ENCODE measurements at places on chromosomes 7 and 10. TPM values are rescaled to one million over a fixed set of nuclear protein-coding genes. Genes with fewer than 3 reads are reported as not detected.
A peak's percentile ranks its signal among the peaks of the same experiment; 100 is the strongest.

- no peaks in the 10 kb centered on the region for H3K4me1 ChIP-seq
- H3K27ac ChIP-seq = no peak overlapping the region
- H3K27me3 ChIP-seq = no peaks in the 10 kb centered on the region
- no peaks in the 10 kb centered on the region for H3K36me3 ChIP-seq
Measured at GRCh38 chr10:1550616-1551015, 186.7 kb downstream of the ADARB2 start.

DNA sequence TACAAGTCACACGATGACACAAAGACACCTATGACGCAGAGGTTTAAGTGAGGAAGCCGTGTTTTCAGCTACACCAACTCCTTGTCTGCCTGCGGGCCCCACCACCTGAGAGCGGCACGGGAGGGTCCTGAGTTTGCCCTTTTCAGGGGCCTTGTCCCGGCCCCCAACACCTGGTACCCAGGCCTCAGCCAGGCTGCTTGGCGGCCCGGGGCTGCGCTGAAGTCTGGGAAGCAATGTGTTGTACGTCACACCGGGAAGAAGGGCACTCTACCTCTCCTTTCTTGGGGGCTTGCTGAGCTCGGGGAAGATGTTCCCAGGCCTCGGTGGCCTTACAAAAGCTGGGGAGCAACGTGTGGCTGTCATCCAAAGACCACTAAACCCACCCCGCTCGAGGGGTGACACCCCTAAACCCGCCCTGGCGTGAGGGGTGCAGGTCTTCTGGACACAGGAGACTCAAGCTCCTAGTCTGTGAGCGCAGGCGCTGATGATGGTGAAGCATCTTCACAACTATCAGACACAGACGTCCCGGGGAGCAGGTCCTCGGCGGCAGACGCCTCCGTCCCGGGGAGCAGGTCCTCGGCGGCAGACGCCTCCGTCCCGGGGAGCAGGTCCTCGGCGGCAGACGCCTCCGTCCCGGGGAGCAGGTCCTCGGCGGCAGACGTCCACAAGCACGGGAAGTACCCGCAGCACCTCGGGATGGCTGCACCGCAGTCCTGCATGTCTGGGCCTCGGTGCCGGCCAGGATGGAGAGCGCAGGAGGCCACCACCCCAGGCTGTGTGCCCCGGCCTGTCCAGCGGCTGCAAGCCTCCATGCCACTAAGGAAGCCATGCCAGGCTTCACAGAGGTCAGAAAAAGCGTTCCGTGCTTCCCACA is 15.4 kb downstream of the CFAP46 start:
- no peak for DNase-seq
- H3K36me3 ChIP-seq = no peaks in the 10 kb centered on the region
- no peak overlapping the region for H3K27ac ChIP-seq
- H3K4me1 ChIP-seq = no peaks in the 10 kb centered on the region
- H3K4me3 ChIP-seq = no peak overlapping the region

Gene CPA5
- total RNA-seq = not detected

GRCh38 chr10:113916053-113916452 is 61.6 kb downstream of the NHLRC2 start:
- H3K36me3 ChIP-seq = peaks cover 17% of the 10 kb centered on the region
- H3K27me3 ChIP-seq = no peaks in the 10 kb centered on the region
- no peak overlapping the region for H3K4me3 ChIP-seq
- no peaks in the 10 kb centered on the region for H3K4me1 ChIP-seq

GRCh38 chr10:104002911-104003310 is 36.0 kb downstream of the SLK start:
- no peak overlapping the region for H3K27ac ChIP-seq
- peaks cover 11% of the 10 kb centered on the region for H3K36me3 ChIP-seq
- DNase-seq = no peak
- no peaks in the 10 kb centered on the region for H3K27me3 ChIP-seq
- H3K4me1 ChIP-seq = no peaks in the 10 kb centered on the region

GRCh38 chr7:50962962-50963374 is 180.3 kb upstream of the GRB10 start:
- H3K27me3 ChIP-seq = no peaks in the 10 kb centered on the region
- H3K36me3 ChIP-seq = peaks cover 7% of the 10 kb centered on the region
- H3K4me1 ChIP-seq = peaks cover 11% of the 10 kb centered on the region
- no peak overlapping the region for H3K4me3 ChIP-seq

GRCh38 chr7:70856901-70857630 is 274.9 kb upstream of the GALNT17 start:
- no peaks in the 10 kb centered on the region for H3K27me3 ChIP-seq
- H3K4me1 ChIP-seq = no peaks in the 10 kb centered on the region
- H3K4me3 ChIP-seq = no peak overlapping the region
- no peaks in the 10 kb centered on the region for H3K36me3 ChIP-seq
- no peak overlapping the region for H3K27ac ChIP-seq

DNA sequence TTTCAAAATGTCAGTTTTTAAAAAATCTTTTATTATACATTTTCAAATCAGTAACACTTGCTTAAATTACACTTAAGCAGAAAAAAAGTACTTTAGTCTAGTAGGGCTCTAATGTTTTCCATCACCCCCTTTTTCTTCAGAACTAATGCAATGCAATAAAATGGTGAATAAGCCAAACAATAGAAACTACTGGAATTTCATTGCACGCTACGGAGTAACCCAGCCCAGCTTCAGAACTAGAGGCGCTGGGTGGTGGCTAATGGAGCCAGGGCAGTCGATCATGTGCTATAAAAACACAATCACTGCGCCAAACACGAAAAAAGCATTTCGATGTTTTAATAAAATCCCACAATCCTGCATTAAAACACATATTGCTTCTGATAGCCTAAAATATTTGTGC is 59.9 kb upstream of the ODAD2 start:
- no peaks in the 10 kb centered on the region for H3K27me3 ChIP-seq
- no peaks in the 10 kb centered on the region for H3K4me1 ChIP-seq
- peaks cover 6% of the 10 kb centered on the region for H3K36me3 ChIP-seq
- no peak for DNase-seq
- no peak overlapping the region for H3K27ac ChIP-seq

Gene TMEM176B
- total RNA-seq = 2.2 TPM

DNA sequence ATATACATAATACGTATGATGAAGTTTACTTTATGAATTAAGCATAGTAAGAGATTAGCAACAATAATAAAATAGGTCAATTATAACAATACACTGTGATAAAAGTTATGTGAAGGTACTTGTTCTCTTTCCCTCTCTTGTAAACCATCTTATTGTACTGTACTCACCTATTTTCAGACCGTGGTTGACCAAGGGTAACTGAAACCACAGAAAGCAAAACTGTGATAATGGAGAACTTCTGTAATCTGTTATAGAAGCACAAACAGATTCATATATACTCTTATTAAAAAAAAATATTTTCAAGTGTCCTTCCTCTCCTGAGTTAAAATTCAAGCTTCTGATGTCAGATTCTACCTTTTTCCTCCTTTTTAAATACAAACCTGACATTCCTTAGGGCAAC is 1247.8 kb upstream of the SORCS1 start:
- no peak for DNase-seq
- peaks cover 2% of the 10 kb centered on the region for H3K27me3 ChIP-seq
- H3K27ac ChIP-seq = no peak overlapping the region
- H3K36me3 ChIP-seq = no peaks in the 10 kb centered on the region
- no peak overlapping the region for H3K4me3 ChIP-seq

GRCh38 chr10:122348935-122349361 is 25.6 kb upstream of the PLEKHA1 start:
- peak overlapping the region; percentile 69 for H3K27ac ChIP-seq
- no peak overlapping the region for H3K4me3 ChIP-seq
- H3K27me3 ChIP-seq = no peaks in the 10 kb centered on the region
- peaks cover 8% of the 10 kb centered on the region for H3K36me3 ChIP-seq

- no peak overlapping the region for H3K27ac ChIP-seq
- H3K4me1 ChIP-seq = no peaks in the 10 kb centered on the region
- H3K4me3 ChIP-seq = no peak overlapping the region
- no peaks in the 10 kb centered on the region for H3K27me3 ChIP-seq
- DNase-seq = no peak
Measured at GRCh38 chr10:80196270-80196949, 8.9 kb downstream of the ANXA11 start.

- H3K27me3 ChIP-seq = no peaks in the 10 kb centered on the region
- peaks cover 12% of the 10 kb centered on the region for H3K4me1 ChIP-seq
- peaks cover 9% of the 10 kb centered on the region for H3K36me3 ChIP-seq
- H3K4me3 ChIP-seq = no peak overlapping the region
- peak; percentile 20 for DNase-seq
- no peak overlapping the region for H3K27ac ChIP-seq
Measured at GRCh38 chr10:63166742-63167258, 33.7 kb downstream of the NRBF2 start.

Gene TMEM229A
- total RNA-seq = 10.9 TPM

Gene RAB19
- total RNA-seq = not detected

Gene OPN4
- total RNA-seq = not detected

Gene CLCN1
- total RNA-seq = 0.09 TPM

Gene ZNF12
- total RNA-seq = 24.6 TPM

Gene CADPS2
- 3.7 TPM for total RNA-seq

Gene ZNF488
- 3.2 TPM for total RNA-seq

- peaks cover 3% of the 10 kb centered on the region for H3K36me3 ChIP-seq
- H3K4me3 ChIP-seq = no peak overlapping the region
- H3K27ac ChIP-seq = no peak overlapping the region
- H3K4me1 ChIP-seq = peaks cover 34% of the 10 kb centered on the region
- H3K27me3 ChIP-seq = no peaks in the 10 kb centered on the region
Measured at GRCh38 chr10:13920465-13920864, 333.7 kb downstream of the PRPF18 start.

DNA sequence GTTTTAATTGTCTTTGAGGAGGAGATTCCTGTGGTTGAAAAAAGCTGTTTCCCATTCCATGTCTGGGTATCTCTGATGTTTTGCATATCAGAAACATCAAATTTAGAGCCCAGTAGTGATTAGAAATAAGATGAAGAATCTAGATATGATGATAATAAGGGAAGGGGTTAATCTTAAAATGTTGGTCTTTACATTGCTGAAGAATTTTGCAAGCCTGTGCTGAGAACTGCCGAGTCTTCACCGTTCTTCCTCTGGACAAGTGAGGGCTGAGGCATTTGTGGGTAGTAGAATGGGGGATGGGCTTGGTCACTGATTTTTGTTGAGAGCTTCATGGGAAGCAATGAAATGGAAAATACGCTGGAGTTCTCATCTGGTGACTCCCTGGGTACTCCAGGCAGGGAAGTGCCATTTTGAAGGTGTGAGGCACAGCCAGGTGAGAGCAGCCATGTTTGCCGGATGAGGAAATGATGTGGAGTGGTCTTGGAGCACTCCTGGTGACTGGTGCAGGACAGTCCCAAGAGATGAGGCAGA is 10.2 kb downstream of the TCF7L2 start:
- peaks cover 12% of the 10 kb centered on the region for H3K36me3 ChIP-seq
- peak overlapping the region; percentile 17 for H3K4me3 ChIP-seq
- no peaks in the 10 kb centered on the region for H3K27me3 ChIP-seq
- DNase-seq = no peak
- H3K27ac ChIP-seq = peak overlapping the region; percentile 31

GRCh38 chr10:74960670-74961069 is 134.3 kb downstream of the KAT6B start:
- no peak for DNase-seq
- H3K4me3 ChIP-seq = no peak overlapping the region
- no peaks in the 10 kb centered on the region for H3K27me3 ChIP-seq
- peaks cover 41% of the 10 kb centered on the region for H3K4me1 ChIP-seq

DNA sequence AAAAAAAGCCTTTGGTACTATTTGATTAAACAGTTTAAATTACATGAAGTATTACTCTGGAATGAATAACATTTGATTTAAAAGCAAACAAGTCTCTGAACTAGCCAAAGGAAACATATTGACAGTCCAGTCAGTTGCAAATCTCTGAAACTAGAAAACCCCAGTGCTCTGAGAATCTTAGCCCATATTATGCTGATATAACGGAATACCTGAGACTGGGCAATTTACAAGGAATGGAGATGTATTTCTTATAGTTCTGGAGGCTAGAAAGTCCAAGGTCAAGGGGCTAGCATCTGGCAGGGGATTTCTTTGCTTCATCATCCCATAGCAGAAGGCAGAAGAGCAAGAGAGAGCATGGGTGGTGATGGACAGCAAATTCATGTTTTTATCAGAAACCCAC is 21.7 kb upstream of the FKBP9 start:
- no peak overlapping the region for H3K27ac ChIP-seq
- no peak for DNase-seq
- H3K36me3 ChIP-seq = peaks cover 23% of the 10 kb centered on the region
- H3K4me3 ChIP-seq = peak overlapping the region; percentile 42
- peaks cover 7% of the 10 kb centered on the region for H3K4me1 ChIP-seq

GRCh38 chr10:121608469-121609190 is 10.4 kb upstream of the FGFR2 start:
- no peak overlapping the region for H3K27ac ChIP-seq
- DNase-seq = peak; percentile 59
- peaks cover 14% of the 10 kb centered on the region for H3K4me1 ChIP-seq

Gene NRG3
- total RNA-seq = 3.4 TPM

Gene IRF5
- not detected for total RNA-seq

Gene ANXA8
- total RNA-seq = not detected

GRCh38 chr7:15086131-15086611 is 183.6 kb upstream of the DGKB start:
- H3K27me3 ChIP-seq = no peaks in the 10 kb centered on the region
- H3K4me1 ChIP-seq = peaks cover 3% of the 10 kb centered on the region
- H3K4me3 ChIP-seq = no peak overlapping the region
- no peaks in the 10 kb centered on the region for H3K36me3 ChIP-seq
- H3K27ac ChIP-seq = no peak overlapping the region

GRCh38 chr7:156998988-156999957 is 11.2 kb downstream of the MNX1 start:
- DNase-seq = no peak
- H3K27ac ChIP-seq = no peak overlapping the region
- H3K4me3 ChIP-seq = peak overlapping the region; percentile 16

GRCh38 chr10:130016095-130016494 is 52.0 kb upstream of the EBF3 start:
- H3K36me3 ChIP-seq = no peaks in the 10 kb centered on the region
- no peak for DNase-seq
- H3K4me1 ChIP-seq = peaks cover 15% of the 10 kb centered on the region
- H3K4me3 ChIP-seq = no peak overlapping the region

GRCh38 chr7:131795400-131795799 is 239.0 kb upstream of the PODXL start:
- H3K36me3 ChIP-seq = no peaks in the 10 kb centered on the region
- H3K27me3 ChIP-seq = peaks cover 15% of the 10 kb centered on the region
- no peak overlapping the region for H3K4me3 ChIP-seq
- no peak overlapping the region for H3K27ac ChIP-seq
- no peaks in the 10 kb centered on the region for H3K4me1 ChIP-seq
- no peak for DNase-seq

DNA sequence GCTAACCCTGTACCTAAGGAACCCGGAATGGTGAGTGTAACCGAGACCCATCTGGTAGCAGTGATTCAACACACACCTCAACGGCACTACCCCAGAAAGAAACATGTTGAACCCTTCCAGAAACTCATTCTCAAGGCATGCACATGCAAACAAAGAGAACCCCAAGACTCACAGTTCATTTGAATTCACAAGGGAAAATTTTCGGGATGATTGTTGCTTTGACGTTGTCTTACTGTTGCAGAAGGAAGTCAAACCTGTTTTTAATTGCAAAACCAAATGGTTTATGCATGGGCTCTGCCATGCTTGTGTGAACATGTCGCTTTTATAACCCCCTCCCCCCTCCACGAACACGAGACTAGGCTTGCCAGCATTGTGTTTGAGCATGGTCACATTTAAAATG is 539.7 kb downstream of the GATA3 start:
- H3K36me3 ChIP-seq = no peaks in the 10 kb centered on the region
- H3K4me1 ChIP-seq = peaks cover 6% of the 10 kb centered on the region
- DNase-seq = no peak
- H3K27ac ChIP-seq = no peak overlapping the region

Data from neural crest cell (in vitro differentiated cells).